Large intestine (tissue), 12 donors: ENCODE measurements at places on chromosomes 1 and 21. TPM values are rescaled to one million over a fixed set of nuclear protein-coding genes. Genes with fewer than 3 reads are reported as not detected.

- H3K27ac ChIP-seq = no peak overlapping the region
- H3K4me3 ChIP-seq = no peak overlapping the region
- H3K27me3 ChIP-seq = no peaks in the 10 kb centered on the region
- H3K4me1 ChIP-seq = no peaks in the 10 kb centered on the region
These were observed 427.5 kb downstream of the NPHP4 start for GRCh38 chr1:5564578-5565257.

GRCh38 chr1:115977499-115978258 lies 1.4 kb downstream of the SLC22A15 start:
- H3K4me3 ChIP-seq = no peak overlapping the region
- H3K27me3 ChIP-seq = no peaks in the 10 kb centered on the region
- peak overlapping the region; percentile 6 for H3K27ac ChIP-seq
- H3K4me1 ChIP-seq = no peaks in the 10 kb centered on the region
- H3K36me3 ChIP-seq = no peaks in the 10 kb centered on the region

DNA sequence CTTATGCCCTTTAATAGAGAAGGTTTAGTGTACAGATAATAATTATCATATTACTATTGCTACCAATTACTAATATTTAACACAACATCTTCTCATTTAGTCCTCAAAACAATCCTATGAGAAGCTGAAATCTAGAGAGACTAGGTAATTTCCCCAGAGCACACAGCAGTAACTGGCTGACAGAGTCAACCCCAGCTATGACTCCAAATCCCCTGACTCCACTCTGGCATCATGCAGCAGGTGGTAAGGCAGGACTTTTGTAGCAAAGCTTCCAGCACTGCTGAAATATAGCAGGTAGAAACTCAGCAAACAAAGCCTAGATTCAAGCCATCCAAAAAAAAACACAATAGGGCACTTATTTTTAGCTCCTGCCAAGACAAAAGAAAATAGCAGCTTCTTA lies 79.3 kb upstream of the RGS2 start:
- H3K27ac ChIP-seq = no peak overlapping the region
- H3K4me1 ChIP-seq = peaks cover 9% of the 10 kb centered on the region
- no peak overlapping the region for H3K4me3 ChIP-seq
- H3K36me3 ChIP-seq = no peaks in the 10 kb centered on the region

- DNase-seq = peak; percentile 59
- no peak overlapping the region for H3K4me3 ChIP-seq
- H3K27ac ChIP-seq = no peak overlapping the region
- H3K36me3 ChIP-seq = no peaks in the 10 kb centered on the region
- peaks cover 20% of the 10 kb centered on the region for H3K4me1 ChIP-seq
These were observed 90.7 kb downstream of the RHOU start for GRCh38 chr1:228825840-228826484.

OR2L3 gene
- polyA plus RNA-seq = not detected

RNU1-2 gene
- 3.2 TPM for polyA plus RNA-seq

DNA sequence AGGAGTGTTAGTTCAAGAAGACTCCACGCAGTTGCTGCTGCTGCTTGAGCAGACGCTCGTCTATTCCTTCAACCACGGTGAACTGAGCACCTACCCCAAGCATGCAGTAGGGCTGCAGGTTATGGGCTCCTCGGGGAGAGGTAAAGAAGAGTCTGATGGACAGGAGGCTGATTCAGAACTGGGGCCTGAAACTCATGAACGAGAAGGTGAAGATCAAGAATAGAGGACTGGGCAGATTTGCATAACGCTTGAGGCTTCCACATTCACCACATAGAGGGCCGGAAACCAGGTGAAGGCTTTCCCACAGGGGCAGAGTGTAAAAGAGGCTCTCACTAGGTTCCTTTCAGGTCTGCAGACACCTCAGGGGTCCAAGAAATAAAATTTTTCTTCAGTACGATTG lies 9.1 kb downstream of the ABCA4 start:
- H3K4me3 ChIP-seq = no peak overlapping the region
- H3K27ac ChIP-seq = no peak overlapping the region
- H3K27me3 ChIP-seq = peaks cover 4% of the 10 kb centered on the region
- no peaks in the 10 kb centered on the region for H3K4me1 ChIP-seq
- DNase-seq = no peak

DNA sequence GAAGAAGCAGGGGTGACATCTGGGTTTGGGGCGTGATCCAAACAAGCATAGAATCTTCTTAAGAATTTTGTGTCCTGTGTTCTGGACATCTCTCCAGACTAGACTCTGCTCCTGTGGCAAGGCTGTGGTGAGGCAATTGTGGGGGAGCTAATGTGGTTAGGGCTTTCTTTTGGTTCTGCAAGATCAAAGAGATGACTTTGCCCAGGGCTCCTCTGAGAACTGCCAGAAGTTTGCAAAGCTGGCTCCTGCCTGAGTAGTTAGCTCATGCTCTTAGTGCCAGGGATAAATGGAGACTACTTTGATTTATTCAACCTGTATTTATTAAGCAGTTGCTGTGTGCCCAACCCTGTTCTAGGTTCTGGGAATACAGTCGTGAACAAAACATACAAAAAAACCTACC lies 34.0 kb upstream of the CRNN start:
- H3K4me1 ChIP-seq = no peaks in the 10 kb centered on the region
- peaks cover 11% of the 10 kb centered on the region for H3K27me3 ChIP-seq
- no peaks in the 10 kb centered on the region for H3K36me3 ChIP-seq
- H3K27ac ChIP-seq = no peak overlapping the region

GRCh38 chr1:11522400-11523235 lies 43.7 kb downstream of the DISP3 start:
- no peak overlapping the region for H3K4me3 ChIP-seq
- no peaks in the 10 kb centered on the region for H3K27me3 ChIP-seq
- DNase-seq = no peak
- H3K4me1 ChIP-seq = no peaks in the 10 kb centered on the region
- H3K27ac ChIP-seq = no peak overlapping the region

DNA sequence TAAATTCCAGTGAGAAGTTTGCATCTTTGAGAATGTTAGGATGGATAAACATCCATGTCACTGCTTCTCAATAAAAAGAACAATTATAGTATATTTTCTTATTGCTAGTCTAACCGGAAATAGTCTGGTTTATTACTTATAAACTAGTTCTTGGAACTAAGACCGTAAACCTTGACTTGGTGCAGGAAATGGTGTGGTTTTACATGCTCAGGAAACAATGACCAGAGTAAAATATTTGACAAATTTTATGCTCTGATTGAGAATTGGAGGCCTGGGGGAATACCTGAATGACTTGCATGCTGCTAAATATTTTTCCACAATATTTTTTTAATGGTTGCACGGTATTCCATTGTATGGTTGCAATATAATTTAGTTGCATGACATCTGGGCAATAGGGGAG lies 76.3 kb downstream of the XCL2 start:
- peaks cover 20% of the 10 kb centered on the region for H3K4me1 ChIP-seq
- no peak overlapping the region for H3K27ac ChIP-seq

GRCh38 chr1:97621955-97622354 lies 298.9 kb downstream of the DPYD start:
- no peaks in the 10 kb centered on the region for H3K36me3 ChIP-seq
- H3K27ac ChIP-seq = no peak overlapping the region
- no peak for DNase-seq
- no peaks in the 10 kb centered on the region for H3K27me3 ChIP-seq
- no peak overlapping the region for H3K4me3 ChIP-seq

- no peaks in the 10 kb centered on the region for H3K36me3 ChIP-seq
- H3K27me3 ChIP-seq = no peaks in the 10 kb centered on the region
- peak; percentile 53 for DNase-seq
- H3K27ac ChIP-seq = peak overlapping the region; percentile 79
- H3K4me3 ChIP-seq = no peak overlapping the region
- peaks cover 52% of the 10 kb centered on the region for H3K4me1 ChIP-seq
These were observed 44.7 kb downstream of the PLEKHA6 start for GRCh38 chr1:204314893-204315658.

AMY2B gene
- polyA plus RNA-seq = 32.3 TPM

DNA sequence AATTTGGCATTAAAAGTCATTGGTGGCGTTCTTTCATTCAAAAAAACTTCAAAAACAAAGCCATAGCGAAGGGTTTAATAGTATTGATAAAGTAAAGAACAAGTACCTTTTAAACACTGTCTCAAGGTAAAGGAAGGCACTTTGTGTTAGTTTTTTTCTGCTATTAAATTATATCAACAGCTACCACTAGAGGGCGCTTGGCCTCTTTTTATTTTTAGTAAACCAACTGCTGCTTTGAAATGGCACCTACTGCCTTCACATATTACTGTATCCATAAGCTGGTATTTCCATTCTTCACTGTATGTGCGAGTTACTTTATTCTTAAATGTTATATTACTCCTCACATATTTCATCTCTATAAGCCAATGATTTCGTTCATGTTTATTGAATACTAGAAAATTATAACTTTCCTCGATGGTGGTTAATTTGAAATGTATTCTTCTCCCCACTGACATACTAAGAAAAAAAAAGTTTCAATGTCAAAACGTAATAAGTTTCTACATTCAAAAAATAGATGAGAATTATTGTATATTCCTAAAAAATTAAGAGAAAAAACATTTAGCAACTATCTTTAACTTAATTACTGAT lies 125.7 kb upstream of the CXADR start:
- no peaks in the 10 kb centered on the region for H3K36me3 ChIP-seq
- H3K4me1 ChIP-seq = no peaks in the 10 kb centered on the region
- DNase-seq = peak; percentile 63

DNA sequence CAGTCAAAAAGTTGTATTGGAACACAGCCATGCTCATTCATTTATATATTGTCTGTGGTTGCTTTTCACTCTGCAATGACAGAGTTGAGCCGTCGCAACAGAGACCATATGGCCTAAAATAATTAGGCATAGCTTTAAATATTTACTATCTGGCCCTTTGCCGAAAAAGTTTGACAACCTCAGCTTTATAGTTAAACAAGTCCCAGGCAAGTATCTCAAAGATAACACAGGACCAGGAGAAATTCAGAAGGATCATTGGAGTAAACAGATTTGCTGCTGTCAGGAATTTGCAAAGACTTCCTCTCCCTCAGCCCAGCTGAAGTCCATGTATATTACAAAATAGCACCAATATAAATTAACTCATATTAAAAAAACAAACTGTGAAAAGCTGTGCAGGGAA lies 34.4 kb downstream of the NID1 start:
- H3K27me3 ChIP-seq = no peaks in the 10 kb centered on the region
- H3K36me3 ChIP-seq = peaks cover 16% of the 10 kb centered on the region
- H3K4me3 ChIP-seq = no peak overlapping the region
- no peak for DNase-seq
- H3K4me1 ChIP-seq = no peaks in the 10 kb centered on the region

PADI3 gene
- not detected for polyA plus RNA-seq

DPM3 gene
- 59.1 TPM for polyA plus RNA-seq

DNA sequence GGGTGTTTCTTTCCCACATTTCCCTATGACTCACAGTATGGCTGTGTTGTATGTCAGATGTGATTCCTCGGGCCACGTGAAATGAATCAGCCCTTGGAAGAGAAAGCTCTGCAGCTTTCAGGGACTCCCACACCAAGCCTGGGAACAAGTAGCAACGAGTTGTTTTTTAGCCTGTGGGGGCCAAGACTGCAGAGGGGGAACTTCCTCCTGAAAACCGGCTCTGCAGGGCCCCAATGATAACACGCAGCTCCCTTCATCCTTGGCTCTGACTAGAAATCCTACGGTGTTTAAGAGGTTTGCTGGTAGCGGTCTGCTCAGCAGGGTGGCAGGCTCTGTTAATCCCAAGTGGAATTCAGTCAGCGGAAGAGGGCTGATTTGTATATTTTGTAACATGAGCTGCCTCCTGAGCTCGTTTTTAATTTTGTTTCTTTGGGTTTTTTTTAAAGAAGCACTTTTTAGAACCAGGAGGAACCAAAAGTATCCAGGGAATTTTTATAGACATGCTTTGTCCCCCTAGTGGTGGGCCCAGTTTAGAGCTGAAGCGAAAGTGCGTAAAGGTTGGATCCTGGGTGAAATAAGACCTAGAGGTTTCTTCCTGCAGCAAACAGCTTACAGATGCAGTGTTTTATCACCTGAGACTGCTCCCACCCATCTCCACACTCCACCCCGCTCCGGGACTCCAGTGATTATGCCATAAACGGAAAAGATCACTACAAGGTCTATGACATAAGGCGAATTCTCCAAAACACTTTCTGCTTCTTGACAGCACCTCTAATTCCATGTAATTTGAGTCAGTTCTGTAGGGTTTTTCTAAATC lies 48.8 kb downstream of the LAMC2 start:
- H3K27me3 ChIP-seq = no peaks in the 10 kb centered on the region
- H3K4me3 ChIP-seq = no peak overlapping the region
- peak overlapping the region; percentile 80 for H3K27ac ChIP-seq
- H3K4me1 ChIP-seq = peaks cover 31% of the 10 kb centered on the region
- peak; percentile 83 for DNase-seq

- H3K4me3 ChIP-seq = peak overlapping the region; percentile 97
- no peaks in the 10 kb centered on the region for H3K27me3 ChIP-seq
These were observed 749 bp upstream of the TMEM39B start for GRCh38 chr1:32071758-32072621.

DNA sequence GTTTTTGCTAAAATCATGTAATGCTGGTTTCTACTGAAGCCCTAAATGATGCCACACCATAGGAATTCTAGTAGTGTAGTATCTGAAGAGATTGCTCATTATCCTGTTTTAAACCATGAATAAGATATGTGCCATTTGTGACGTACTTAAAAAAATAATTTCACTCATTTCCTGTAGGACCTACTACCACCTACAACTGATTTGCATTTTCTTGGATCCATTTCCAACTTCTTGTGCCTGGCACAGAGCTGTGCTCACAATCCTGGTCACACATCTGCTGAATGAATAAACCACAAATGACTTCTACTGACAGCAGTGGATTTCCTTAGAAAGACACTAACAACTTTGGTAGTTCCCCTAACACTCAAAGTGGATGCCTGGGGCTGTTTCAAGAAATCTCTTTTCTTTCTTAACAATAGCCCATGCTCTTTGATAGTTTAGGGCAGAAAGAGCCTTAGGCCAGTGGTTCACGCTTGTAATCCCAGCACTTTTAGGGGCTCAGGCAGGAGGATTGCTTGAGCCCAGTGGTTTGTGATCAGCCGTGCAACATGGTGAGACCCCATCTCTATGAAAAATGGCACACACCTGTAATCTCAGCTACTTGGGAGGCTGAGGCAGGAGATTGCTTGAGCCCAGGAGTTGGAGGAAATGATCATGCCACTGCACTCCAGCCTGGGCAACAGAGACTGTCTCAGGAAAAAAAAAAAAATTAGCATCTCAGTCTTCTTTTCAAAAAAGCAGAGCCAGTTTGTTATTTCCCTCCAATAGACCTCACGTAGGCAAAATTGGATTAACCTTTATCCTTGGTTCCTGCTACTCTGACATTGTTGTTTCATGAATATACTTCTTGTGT lies 13.0 kb upstream of the BATF3 start:
- H3K4me3 ChIP-seq = no peak overlapping the region
- no peak overlapping the region for H3K27ac ChIP-seq
- no peaks in the 10 kb centered on the region for H3K4me1 ChIP-seq
- H3K27me3 ChIP-seq = peaks cover 4% of the 10 kb centered on the region
- H3K36me3 ChIP-seq = no peaks in the 10 kb centered on the region

ZBTB8B gene
- 0.25 TPM for polyA plus RNA-seq
